ENCODE measurements at places on chromosomes 2 and 18.

- no peak for DNase-seq
Measured at GRCh38 chr2:102784940-102785339, 23.1 kb downstream of the TMEM182 start.

- no peak for DNase-seq
Measured at GRCh38 chr2:96697476-96697875, 42.4 kb downstream of the LMAN2L start.

- DNase-seq = no peak
Measured at GRCh38 chr2:45750001-45750400, 98.5 kb downstream of the PRKCE start.

DNA sequence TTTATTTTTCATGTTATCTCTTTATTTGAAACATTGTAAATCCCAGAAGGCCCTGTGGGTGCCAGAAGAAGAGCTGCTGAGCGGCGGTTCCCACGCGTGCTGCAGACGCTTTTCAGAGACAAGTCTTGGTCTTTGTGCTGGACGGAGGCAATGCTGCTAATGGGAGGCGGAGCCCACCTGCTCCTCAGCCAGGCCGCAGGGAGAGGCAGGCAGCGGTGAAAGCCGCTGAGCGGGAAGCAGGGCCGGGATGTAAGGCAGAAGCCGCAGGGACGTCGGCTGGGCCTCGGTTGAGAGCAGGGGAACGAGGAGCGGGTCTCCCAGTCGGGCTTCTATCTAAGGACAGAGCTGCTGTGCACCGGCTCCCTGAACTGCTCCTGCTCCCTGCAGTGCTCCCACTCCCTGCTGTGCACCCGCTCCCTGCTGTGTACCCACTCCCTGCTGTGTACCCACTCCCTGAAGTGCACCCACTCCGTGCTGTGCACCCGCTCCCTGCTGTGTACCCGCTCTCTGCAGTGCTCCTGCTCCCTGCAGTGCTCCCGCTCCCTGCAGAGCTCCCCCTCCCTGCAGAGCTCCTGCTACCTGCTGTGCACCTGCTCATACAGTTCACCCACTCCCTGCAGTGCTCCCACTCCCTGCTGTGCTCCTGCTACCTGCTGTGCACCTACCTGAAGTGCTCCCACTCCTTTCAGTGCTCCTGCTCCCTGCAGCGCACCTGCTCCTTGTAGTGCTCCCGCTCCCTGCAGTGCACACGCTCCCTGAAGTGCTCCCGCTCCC lies 16.4 kb downstream of the TMEM18 start:
- no peak for DNase-seq

GRCh38 chr2:22894761-22895160 lies 490.2 kb upstream of the KLHL29 start:
- no peak for DNase-seq

DNA sequence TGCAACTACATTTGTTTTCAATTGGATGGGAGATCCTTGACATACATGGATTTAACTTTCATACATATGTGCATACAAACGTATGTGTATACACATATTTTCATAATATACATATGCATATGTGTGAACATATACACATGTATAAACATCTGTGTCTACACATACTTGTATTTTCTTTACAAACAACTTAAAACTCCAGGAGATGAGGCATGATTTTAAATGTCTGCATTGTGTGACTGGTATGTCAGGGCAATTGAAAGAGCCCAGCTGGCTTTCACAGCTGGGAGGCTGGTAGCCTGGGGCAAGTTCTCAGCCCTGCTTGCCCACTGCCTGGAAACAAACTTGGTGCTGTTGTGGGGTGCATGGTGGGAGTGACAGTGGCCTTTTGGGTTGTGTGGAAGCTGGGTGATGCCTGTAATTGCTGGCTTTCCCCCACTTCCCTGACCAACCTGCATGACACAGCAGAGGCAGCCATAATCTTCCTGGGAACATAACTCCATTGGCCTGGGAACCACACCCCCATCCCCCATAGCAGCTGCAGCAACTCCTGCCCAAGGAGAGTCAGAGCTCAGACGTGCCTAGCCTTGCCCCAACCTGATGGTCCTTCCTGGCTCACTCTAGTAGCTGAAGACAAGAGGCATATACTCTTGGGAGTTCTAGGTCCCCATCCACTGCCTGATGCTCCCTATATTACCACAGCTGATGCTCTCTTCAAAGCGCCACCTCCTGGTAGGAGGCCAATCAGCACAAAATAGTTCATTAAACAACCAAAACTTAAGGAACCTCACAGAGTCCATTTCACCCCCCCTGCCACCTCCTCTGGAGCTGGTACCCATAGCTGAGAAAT lies 158.3 kb downstream of the CERS6 start:
- DNase-seq = no peak

DNA sequence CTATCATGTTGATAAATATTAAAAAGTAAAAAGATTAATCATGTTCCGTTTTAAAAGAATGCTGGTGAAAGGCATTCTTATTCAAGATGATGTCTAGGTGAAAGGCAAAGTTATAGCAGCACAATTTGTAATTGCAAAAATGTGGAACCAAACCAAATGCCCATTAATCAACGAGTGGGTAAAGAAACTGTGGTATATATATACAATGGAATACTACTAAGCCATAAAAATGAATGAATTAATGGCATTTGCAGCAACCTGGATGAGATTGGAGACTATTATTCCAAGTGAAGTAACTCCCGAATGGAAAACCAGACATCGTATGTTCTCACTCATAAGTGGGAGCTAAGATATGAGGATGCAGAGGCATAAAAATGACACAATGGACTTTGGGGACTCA lies 286.4 kb downstream of the ARHGAP15 start:
- no peak for DNase-seq

DNA sequence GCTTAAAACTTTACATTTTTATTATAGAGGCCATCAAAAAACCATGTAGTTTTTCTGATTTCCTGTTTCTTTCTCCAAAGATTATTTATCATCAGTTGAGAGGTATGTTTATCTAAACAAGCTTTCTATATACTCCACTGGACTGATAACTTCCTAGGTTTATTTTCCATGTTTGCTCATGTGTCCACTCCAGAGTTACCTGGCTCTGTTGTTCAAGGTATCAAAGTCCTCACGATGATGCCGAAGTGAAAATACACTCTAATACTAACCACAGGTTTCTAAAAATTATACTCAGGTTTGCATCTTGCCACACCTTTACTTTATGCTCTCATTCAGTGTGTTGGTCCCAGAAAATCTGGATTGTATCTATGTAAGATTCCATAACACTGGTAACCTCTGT lies 287.9 kb upstream of the GULP1 start:
- DNase-seq = no peak

DNA sequence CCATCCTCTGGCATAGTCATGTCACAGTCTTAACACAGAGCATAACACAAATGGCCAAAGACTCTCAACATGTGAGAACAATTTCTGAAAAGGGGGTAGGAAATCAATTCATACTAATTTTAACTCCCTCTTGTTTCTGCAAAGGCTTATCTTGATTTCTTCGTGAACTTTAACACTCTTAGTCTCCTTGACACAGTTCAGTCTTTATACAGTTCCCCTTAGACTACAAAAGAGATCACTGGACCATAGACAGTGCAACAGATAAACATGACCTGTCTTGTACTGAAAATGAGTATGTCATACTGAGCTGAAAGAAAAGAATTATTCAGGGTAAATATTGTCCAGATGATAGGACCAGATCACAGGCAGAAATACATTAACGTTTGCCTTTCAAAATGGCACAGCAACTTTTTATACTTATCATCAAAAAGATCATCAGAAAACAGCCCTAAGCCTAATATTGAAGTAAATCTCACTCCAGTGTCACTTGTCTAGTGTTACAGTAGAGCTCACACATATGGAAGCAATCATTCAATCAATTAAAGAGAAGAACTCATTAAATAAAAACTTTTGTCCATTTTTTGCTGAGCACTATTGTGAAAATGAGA lies 56.4 kb upstream of the VRK2 start:
- no peak for DNase-seq

DNA sequence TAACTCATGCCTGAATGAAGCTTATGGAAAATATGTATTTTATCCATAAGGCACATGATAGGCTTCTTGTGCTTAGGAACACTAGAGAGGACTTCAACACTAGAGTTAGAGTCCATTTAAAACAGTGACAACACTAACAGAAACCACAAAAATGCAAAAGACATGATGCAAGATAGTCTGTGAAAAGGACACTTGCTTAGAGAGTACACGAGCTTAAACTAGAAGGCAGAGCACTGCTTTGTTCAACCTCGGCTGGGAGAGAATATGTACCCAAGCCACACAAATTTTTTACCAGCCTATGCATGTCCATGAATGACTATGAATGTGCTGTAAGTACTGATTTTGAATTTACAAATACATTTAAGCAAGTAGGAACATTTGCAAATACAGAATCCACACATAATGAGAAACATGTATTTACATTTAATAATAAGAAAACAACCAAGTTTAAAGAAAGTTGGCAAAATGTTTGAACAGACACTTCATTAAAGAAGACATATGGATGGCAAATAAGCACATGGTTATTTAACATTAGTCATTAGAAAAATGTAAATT lies 130.6 kb downstream of the SPOPL start:
- no peak for DNase-seq

GRCh38 chr2:127401757-127402695 lies 14.3 kb upstream of the MAP3K2 start:
- no peak for DNase-seq

DNA sequence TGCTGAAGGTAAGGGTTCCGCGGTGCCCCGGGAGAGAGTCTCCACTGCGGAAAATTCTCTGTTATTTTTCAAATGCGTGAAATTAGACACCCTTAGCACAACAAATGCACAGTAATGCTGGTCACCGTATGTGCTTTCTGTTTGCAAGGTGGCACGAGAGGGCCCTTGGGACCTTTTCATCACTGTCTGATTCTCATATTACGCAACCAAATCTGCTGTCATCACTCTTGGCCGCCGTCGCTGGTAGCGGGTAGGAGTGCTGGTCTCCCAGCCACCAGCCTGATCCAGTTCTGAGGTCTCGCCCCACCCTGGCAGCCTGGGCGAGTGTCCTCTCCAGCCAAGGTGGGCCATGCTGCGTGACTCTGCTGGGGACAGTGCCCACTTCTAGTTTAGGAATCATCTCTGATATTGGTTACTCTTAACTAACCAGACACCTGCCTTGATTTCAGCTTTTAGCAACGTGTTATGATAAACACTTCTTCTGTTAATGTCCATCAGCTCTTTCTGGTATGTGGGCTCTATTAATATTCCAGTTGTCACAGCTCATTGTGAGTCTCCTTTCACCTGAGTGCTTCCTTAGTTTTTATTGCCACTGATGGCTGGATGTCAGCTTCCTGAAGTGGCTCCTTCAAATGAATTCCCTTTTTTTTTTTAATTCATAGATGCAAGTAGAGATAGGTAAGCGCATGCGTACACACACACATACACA lies 199.4 kb downstream of the GBX2 start:
- no peak for DNase-seq

DNA sequence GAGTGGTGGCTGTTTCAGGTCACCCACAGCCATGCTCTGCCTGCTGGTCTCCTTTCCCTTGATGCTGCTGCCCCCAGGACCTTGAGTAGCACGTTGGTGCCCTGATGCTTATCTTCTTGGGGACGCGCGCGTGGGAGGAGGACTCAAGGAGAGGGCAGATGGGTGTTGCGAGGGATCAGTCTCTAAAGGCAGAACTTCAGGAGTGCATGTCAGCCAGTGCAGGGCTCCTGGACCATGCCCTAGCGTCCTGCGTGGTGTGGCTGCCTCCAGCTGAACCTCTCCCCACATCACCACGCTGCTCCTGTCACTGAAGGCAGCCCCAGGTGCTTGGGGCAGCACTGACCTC lies 62.5 kb upstream of the GLI2 start:
- DNase-seq = no peak
